Kidney (tissue), 22 donors: ENCODE measurements at places on chromosomes 3 and 15. TPM values are rescaled to one million over a fixed set of nuclear protein-coding genes. Genes with fewer than 3 reads are reported as not detected.

Gene TGFBR2
- polyA plus RNA-seq = 81.8 TPM

Gene GALNT15
- polyA plus RNA-seq = 5.5 TPM

Gene SEMA3G
- 28.2 TPM for polyA plus RNA-seq

Gene IMPG2
- polyA plus RNA-seq = 0.15 TPM

Gene CADPS
- polyA plus RNA-seq = not detected

Gene NDN
- polyA plus RNA-seq = 29.5 TPM

Gene TRPM1
- polyA plus RNA-seq = 1.3 TPM

Gene NTRK3
- 8.9 TPM for polyA plus RNA-seq

DNA sequence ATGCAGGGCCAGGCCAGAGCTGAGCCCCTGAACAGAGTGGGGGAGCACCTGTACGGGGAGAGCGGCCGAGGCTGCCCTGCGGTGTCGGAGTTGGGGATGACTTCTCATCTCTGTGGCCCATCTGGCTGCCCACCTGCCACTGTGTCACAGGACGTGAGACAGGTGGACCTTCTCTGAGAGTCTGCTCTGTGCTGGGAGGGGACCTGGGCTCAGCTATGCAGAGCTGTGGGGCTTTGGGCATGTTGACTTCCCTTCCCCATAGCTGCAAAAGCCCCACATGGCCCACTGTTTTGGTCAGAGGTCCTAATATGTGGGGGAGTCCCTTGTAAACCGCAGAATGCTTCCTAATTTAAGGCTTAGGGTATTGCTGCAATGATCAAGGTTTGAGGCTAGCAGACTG is 68.0 kb upstream of the TRPM1 start:
- no peak for DNase-seq

- no peak for DNase-seq
Measured at GRCh38 chr3:152222327-152222726, 46.4 kb upstream of the MBNL1 start.

DNA sequence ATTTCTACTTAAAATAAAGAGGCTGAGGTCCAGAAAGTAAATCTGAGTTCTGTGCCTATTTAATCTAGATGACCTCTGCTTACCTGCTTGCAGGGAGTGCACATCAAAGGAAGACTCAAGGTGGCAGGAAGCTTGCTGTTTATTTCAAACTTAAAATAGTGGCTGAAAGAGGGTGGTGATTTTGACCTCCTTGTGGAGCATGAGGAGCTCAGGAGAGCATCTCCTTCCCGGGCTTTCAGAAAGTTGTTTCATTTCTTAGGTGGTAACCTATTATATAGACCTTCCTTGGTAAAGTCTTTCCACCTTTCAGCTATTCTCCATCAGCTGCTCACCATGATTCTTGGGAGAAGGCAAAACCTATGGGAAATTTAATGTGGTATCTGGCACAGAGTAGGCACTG is 494 bp downstream of the GCSAM start:
- no peak for DNase-seq

DNA sequence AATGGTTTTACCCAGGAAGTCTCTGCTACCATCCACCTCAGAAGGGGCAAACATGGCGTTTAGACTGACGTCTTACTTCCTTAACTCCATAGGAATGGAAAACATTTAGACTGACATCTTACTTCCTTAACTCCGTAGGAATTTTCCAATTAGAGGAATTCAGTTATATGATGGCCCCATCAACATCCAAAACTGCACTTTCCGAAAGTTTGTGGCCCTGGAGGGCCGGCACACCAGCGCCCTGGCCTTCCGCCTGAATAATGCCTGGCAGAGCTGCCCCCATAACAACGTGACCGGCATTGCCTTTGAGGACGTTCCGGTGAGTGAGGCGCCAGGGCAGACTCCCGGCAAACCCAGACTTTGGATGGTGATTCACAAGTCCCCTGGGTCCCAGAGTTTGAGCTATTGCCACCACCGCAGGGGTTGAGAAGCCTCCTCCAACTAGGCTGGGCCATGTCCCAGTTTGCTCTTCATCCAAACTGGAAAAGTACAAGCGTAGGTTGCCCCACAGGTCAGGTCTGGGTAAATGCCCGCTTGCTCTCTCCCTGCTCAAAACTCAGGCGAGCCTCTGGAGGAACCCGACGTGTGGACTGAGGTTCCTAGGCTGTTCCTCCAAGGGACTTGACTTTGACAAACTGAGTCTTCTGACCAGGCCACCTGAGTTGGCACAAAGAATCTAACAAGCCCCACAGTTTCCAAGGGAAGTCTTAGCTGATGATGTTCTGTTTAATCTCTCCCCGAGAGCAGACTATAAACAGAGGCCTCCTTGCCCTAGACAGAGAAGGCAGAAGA is 57.7 kb downstream of the MESD start:
- no peak for DNase-seq

- DNase-seq = no peak
Measured at GRCh38 chr3:15647611-15648167, 46.1 kb downstream of the BTD start.

GRCh38 chr3:107061466-107061865 is 315.8 kb upstream of the CCDC54 start:
- no peak for DNase-seq

DNA sequence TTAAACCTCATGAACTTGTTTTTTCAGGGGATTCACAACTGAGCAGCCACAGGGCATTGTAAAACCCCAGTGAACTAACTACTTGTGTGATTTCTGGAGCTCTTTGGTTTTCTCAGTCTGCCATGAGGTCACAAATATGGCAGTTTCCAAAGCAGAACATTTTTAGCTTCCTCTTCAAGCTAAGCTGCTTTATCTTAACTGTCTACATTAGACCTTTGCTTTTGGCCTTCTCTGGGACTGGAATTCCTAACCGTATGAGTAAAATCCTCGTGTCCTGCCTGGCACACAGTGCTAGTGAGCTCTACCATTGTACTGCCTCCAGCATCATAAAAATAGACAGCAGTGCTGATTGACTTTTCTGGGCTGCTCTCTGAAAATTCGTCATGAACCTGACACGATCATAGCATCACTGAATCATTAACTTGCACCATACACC is 22.1 kb downstream of the CDIN1 start:
- DNase-seq = no peak

- no peak for DNase-seq
Measured at GRCh38 chr3:129583289-129583688, 23.2 kb downstream of the PLXND1 start.

GRCh38 chr15:78072080-78072892 is 5.2 kb downstream of the TBC1D2B start:
- no peak for DNase-seq

DNA sequence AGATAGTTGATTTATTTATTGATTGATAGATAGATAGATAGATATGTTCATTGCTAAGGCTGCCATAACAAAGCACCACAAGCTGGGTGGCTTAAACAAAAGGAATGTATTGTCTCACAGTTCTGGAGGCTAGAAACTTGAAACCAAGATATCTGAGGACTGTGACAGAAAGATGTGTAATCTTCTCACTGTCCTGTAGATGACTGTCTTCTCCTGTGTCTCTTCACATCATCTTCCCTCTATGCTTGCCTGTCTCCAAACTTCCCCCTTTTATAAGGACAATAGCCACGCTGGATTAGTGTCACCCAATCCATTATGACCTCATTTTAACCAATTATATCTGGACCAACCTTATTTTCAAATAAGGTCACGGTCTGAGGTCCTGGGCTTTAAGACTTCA is 40.9 kb downstream of the GNB4 start:
- DNase-seq = no peak

GRCh38 chr3:98786364-98787006 is 23.3 kb downstream of the ST3GAL6 start:
- no peak for DNase-seq

GRCh38 chr15:81108427-81108826 is 25.6 kb upstream of the CFAP161 start:
- no peak for DNase-seq

GRCh38 chr3:16508591-16508995 is 4.9 kb downstream of the RFTN1 start:
- no peak for DNase-seq
